ENCODE measurements at places on chromosomes 4 and X.

GRCh38 chr4:177204126-177204525 lies 105.5 kb upstream of the NEIL3 start:
- DNase-seq: no peak

DNA sequence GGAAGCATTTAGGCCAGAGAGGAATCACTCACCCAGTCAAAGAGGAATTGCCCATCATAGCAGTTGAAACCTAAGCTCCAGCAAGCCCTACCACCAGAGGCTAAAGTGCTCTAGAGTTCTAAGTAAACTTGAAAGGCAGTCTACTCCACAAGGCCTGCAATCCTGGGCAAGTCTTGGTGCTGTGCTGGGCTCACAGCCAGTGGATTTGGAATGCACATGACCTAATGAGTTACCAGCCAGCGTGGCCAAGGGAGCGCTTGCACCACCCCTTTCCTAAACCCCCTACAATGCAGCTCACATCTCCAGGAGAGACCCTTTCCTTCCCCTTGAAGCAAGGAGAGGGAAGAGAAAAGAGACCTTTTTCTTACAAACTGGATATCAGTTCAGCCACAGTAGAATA lies 445.7 kb downstream of the GASK1B start:
- no peak for DNase-seq

DNA sequence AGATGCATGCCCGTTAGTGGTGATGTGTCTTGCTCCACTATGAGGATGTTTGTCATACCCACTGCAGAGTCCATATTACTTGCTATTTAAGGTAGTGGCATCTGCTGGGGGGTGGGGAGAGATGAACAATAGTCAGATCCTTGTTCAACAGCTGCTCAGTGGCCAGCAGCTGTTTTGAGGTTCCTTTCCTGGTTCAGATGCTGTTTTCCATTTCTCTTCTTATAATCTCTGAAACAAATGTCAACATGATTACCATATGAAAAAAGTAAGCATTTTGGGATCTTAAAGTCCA lies 1567.9 kb upstream of the TENM3 start:
- DNase-seq: no peak

- DNase-seq: no peak
Measured at GRCh38 chr4:24856586-24856985, 56.3 kb downstream of the CCDC149 start.

DNA sequence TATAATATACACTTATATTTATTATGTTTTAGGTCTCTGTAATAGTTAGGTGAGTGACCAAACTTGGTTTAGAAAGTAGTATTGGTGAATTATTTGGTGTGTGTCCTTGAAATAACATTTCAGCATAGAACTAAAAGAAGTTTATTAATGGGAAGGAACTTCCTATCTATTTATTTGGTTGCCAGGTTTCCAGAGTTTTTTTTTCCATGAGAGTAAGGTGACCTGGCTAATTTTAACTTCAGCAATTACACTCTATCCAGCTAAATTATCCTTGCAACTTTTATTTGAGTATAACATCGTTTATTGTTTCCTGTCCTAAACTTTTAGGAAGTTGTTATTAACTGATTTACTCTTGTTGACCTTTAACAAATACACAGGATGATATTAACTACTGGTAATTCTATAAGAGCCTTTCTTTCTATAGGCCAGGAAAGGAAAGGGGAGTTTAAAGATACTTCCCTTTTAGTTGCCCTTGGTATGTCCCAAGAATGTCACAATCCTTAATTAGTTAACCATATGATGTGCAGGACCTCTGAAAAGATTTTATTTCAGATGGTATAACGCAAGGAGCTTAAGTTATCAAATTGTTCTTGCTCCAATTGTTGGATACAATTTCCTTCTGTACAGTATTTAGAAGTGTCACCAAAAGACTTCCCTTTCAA lies 18.9 kb downstream of the PRDM8 start:
- DNase-seq: no peak

DNA sequence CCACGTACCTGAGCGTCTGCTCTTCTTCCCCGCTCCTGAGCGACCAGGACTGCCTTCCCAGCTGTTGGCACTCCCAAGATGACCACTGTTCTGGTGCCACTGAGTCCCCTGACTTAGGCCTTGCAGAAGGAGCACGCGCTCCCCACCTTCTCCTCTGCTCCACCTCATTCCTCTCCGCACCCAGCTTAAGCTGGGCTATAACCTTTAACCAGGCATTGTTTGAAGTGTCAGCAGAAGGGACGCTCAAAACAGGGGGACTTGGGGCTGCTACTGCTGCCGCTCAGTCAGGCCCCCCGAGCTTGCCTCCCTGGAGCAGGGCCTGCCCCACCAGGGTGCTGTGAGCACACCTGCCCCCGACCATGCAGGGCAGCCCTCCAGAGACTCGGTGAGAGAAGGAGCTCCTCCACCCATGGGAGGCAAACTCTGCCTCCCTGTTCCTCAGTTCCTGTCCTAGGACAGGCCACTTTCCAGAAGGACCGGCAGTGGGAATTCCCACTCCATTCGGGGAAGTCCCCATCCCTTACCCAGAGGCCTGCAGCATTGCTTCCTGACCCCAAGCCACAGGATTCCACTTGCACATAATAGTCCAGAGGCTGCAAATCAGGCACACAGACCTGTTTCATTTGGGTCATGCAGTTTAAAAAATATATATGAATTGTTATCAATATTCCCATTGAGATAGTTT lies 99.7 kb upstream of the ENPP6 start:
- DNase-seq: no peak

DNA sequence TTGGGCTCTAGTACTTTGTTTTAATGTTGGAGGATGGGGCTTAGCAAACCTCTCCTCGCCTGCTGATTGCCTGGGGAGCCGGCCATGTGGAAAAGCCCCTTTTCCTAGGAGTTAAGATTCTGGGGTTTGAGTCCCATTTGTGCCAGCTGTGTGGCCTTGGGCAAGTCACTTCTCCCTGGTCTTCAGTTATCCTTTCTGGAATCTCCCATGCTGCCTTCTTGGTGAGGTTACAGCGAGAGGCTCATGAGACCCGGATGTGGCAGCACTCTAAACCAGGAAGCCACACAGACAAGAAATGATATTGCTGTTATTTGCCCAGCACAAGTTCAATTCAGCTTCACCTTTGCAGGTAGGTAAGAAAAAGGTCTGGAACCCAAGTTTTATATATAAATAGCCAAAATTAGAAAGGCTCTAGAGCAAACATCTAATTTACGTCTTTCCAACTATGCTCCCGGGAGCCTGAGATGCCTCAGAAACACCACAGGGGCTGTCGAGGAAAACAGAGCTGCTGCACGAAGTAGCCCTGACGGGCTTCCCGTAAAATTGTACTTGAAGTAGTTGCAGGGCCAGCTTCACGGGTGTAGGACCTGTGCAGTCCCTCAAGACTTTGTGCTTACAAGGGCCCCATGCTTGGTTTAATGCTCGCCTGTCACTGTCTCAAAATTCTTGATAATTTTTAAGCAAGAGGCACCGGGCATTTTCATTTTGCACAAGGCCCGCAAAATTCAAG lies 8.3 kb upstream of the SASH3 start:
- no peak for DNase-seq

GRCh38 chr4:55017406-55017805 lies 108.0 kb downstream of the KDR start:
- no peak for DNase-seq

Data from stimulated activated naive CD8-positive, alpha-beta T cell treated with anti-CD3 and anti-CD28 coated beads, Interleukin-15, Interleukin-2, amounts not matched to agents 100 U/mL and 50 U/mL, for 24 hours (primary cell).